ENCODE measurements at places on chromosomes 5 and 9.

DNA sequence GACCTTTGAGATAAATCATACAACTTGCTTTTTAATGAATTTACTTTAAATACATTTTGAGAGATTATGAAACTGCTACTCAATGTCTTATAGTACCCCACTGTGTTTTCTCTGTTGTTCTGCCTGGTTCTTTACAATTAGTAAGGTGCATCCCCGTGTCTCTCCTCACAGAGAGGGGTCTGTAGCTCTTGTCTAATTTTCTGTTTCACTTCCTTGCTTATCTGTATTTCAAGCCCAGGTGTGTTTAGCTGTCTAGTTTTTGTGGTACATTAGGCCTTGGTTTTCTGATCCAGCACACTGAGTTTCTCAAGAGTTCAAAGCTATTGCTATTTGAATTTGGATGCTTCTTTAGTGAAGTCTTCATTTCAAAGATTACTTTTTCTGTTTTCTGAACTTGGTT, 105.1 kb downstream of the MAST4 start:
- no peak for DNase-seq

DNA sequence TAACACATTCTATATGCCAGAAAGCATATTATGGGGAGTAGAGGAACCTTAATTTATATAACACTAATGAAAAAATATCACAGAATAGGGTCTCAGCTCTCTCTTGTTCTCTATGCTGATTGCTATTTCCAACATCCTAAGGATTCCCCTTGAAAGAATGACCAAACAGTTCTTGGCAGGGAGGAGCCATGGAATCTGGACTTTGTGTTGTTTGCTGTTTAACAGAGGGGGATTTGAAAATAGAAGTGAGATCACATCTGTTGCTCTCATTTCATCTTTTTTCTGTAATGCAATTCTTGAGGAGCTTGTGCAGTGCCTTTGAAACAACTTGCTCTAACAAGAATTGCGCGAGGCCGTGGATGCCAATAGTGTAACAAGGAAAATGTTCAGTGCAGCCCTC, 755.3 kb downstream of the TLE1 start:
- no peak for DNase-seq

- DNase-seq, result no peak
Observed at GRCh38 chr9:96150324-96151227, 151.4 kb downstream of the HSD17B3 start.

DNA sequence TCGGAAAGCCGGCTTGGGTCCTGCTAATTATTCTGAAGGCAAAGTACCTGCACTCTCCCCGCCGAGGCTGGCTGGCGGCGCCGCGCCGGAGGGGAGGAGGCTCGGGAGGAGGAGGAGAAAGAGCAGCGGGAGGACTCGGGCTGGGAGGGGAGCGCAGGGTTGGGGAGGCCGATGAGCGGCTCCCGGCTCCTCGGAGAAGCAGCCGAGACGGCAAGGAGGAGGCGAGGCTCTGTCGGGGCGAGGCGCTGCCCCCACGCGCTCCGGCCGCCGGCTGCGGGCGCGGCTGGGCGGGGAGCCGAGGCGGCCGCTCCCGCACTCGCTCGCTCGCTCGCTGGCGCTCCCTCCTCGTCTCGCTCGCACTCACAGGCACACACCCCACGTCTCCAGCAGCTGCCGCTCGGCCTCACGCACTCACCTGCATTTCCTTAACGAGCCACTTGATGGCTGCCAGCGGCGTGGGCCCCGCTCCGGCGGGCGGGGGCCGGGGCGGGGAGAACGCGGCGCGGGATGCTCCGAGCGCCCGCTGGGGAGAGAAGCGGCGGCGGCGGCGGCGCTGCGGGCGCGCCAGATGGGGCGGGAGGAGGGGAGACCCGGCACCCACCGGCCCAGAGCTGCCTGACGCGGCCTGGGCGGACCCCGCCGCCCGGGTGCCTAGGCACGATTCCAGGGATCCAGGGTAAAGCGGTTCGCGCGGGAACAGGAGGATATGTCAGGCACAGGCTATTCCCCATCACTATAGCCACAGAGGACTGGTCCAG, at the start of gene PTPRD:
PTPRD (minus strand) TSS at position 362 of the 758 bp plus-strand sequence.
- no peak for DNase-seq

GRCh38 chr9:99425124-99425523, 203.0 kb downstream of the SEC61B start:
- no peak for DNase-seq

GRCh38 chr5:107321906-107322305, 348.8 kb downstream of the EFNA5 start:
- DNase-seq, result no peak

DNA sequence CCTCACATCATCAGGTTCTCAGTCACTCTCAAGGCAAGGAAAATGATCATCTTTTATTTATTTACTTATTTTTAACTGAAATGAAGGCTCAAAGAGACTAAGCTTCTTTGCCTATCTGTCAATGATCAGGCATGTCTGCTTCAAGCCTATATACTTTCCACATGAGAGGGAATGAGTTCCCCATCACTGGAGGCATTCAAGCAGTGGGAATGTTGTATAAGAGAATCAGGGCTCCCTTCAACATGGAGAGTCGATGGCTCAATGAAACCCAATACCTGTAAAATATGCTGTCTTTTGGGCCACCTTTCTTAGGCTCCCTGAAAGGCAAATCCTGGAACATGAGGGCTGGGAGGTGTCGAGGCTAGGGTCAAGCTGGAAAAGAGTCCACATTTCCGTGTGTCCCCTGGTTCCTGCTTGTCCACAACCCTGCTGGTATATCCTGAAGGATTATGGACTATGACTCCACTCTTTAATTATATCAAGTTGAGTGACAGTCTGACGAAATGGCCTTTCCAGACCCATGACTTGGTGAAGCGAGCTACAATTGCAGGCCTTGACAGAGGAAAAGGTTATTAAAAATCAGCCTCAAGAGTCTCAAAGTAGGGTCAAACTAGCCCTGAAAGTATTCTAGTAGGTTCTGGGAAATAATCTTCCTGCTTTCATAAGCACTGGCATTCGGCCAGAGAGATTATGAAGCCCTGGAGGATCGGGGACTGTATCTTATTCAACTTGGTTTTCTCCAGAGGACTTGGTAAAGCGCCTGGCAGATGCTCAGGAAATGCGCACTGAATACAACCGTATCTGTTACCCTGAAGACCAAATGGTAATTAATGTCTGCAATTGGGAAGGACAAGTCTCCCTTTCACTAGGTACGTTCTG, 145.9 kb upstream of the TBC1D2 start:
- no peak for DNase-seq
